ENCODE measurements at places on chromosomes 2 and 18. TPM values are rescaled to one million over a fixed set of nuclear protein-coding genes. Genes with fewer than 3 reads are reported as not detected.

Gene RAD51AP2
- total RNA-seq, result not detected

Gene AFF3
- total RNA-seq, result 0.71 TPM

Gene PHLPP1
- 3.0 TPM for total RNA-seq

Gene MLPH
- total RNA-seq, result 12.2 TPM

Gene BCL2
- total RNA-seq, result 2.2 TPM

Gene CDC42EP3
- 16.9 TPM for total RNA-seq

Gene MC2R
- not detected for total RNA-seq

Gene NLRC4
- not detected for total RNA-seq

Gene GREB1L
- total RNA-seq, result not detected

Gene NAT8
- total RNA-seq, result not detected

Gene CYS1
- 2.0 TPM for total RNA-seq
